ENCODE measurements at places on chromosomes 3 and 15.
A peak's percentile ranks its signal among the peaks of the same experiment; 100 is the strongest.

DNA sequence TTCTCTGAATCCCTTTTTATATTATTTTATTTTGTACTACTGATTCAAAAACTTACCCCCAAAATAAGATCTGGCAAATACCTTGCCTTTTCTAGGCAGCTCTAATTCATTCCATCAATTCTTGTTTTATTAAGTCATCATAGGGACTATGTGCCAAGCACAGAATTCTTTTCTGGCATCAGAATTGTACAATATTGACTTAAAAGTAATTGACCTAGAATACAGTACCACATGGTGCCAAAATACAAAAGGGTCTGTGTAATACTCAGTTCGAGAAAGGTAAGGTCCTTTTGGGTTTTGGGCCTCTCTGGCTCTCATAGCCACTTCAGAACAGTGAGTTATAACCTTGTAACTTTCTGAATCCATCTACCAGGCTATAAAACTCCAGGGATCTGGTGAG lies 46.2 kb downstream of the KBTBD8 start:
- DNase-seq = no peak

DNA sequence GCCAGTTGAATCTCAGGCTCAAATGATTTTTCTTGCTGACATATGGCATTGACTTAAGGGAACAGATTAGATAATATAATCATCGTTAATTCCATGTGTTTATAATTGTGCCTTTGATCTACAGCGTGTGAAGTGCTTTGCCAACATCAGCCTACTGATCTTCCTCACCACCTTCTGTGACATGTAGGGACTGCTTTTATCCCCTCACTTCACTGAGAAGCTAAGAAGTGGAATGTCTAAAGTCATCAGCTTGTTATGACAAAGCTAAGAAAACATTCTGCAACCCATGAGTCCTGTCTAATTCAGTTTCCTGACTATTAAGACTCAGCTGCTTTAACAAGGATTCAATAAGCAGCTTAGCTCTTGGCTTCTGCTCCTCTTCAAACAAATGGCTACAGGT lies 106.0 kb downstream of the MYH15 start:
- DNase-seq = no peak

DNA sequence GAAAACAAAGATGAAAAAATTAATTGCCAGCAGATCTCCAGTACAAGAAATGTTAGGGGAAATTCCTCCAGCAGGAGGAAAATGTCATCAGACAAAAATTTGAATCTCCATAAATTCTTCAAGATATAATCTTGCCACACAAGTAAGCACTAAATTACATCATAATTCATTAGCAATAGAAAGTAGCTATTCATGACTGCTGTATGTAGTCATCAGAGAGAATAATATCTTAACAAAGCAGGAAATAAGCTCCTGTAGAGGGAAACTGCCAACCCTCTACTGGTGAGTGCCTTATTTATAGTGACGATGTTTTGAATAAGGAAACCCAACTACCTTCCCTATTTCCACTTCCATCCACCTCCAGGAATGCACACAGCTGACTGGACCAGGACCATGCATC lies 15.8 kb upstream of the SLC27A2 start:
- no peak for DNase-seq

DNA sequence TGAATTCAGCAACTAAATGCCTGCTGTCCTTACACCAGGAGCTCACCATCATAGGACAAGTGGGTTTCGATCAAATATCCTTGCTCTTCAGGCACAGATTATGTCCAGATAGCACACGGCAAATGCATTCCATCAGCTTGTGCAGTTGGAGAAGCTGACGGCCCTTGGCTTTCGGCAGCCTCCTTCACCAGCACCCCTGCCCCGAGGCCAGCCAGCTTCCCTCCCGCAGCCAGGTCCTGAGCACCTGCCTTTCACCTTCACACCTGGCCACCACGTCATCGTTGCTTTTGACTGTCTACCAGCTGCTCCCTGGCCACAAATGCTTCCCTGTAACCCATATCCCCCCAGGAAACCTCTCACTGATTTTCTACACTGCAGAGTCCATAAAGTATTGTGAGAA lies 355.5 kb downstream of the OCA2 start:
- no peak for DNase-seq

GRCh38 chr3:197953325-197953724 lies 3.3 kb downstream of the RPL35A start:
- DNase-seq = no peak

- DNase-seq = no peak
These were observed 66.4 kb upstream of the GOLIM4 start for GRCh38 chr3:168162172-168162571.

GRCh38 chr3:131217296-131217741 lies 164.3 kb upstream of the NUDT16 start:
- DNase-seq = no peak

GRCh38 chr3:189344996-189345395 lies 173.2 kb downstream of the TPRG1 start:
- DNase-seq = no peak

- peak; percentile 22 for DNase-seq
These were observed 38.2 kb upstream of the MAGI1 start for GRCh38 chr3:66076861-66077470.

DNA sequence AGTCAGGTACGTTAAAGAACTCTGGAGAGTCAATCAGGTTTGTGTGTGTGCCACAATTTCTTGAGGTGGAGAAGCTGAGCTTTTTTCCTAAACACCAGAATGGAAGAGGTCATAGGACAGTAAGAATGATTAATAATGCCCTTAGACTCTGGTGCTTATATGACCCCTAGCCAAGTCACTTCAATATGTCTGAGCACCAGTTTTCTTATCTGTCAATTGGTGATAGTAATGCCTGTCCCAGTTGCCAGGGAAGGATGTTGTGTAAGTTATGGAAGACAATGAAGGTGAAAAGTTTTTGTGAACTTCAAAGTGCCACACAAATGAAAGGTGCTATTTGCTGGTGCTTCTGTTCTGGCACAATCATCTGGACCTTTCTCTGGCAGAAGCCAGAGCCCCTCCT lies 22.2 kb upstream of the DLG1 start:
- no peak for DNase-seq

- no peak for DNase-seq
These were observed 62.7 kb upstream of the MRPS22 start for GRCh38 chr3:139281096-139281495.

GRCh38 chr3:176799675-176800074 lies 397.6 kb downstream of the TBL1XR1 start:
- peak; percentile 31 for DNase-seq

GRCh38 chr15:44910981-44911625 lies 45.4 kb upstream of the TERB2 start:
- DNase-seq = no peak

GRCh38 chr3:142614059-142614626 lies 17.9 kb downstream of the PLS1 start:
- no peak for DNase-seq

- DNase-seq = no peak
These were observed 1.6 kb downstream of the RAB8B start for GRCh38 chr15:63190769-63191649.

GRCh38 chr15:68630211-68630555 lies 51.4 kb downstream of the CORO2B start:
- DNase-seq = no peak

- no peak for DNase-seq
These were observed 1078.5 kb downstream of the TUSC7 start for GRCh38 chr3:117788061-117788460.
